Calu3 (cell line): ENCODE measurements at places on chromosomes 2 and 18. TPM values are rescaled to one million over a fixed set of nuclear protein-coding genes. Genes with fewer than 3 reads are reported as not detected.

The ASXL3 gene
- total RNA-seq: 0.07 and 0.47 TPM in 2 replicates

The MTA3 gene
- total RNA-seq: 45.2 and 46.5 TPM in 2 replicates

The ZCCHC2 gene
- 43.5 and 61.4 TPM in 2 replicates for total RNA-seq

- peaks cover 51% of the 10 kb centered on the region for H3K4me1 ChIP-seq
- DNase-seq: no peak
- no peaks in the 10 kb centered on the region for H3K27me3 ChIP-seq
- H3K36me3 ChIP-seq: peaks cover 72% of the 10 kb centered on the region
- peak overlapping the region; percentile 27 for H3K27ac ChIP-seq
Measured at GRCh38 chr2:207764096-207764630, 5.5 kb downstream of the FZD5 start.

DNA sequence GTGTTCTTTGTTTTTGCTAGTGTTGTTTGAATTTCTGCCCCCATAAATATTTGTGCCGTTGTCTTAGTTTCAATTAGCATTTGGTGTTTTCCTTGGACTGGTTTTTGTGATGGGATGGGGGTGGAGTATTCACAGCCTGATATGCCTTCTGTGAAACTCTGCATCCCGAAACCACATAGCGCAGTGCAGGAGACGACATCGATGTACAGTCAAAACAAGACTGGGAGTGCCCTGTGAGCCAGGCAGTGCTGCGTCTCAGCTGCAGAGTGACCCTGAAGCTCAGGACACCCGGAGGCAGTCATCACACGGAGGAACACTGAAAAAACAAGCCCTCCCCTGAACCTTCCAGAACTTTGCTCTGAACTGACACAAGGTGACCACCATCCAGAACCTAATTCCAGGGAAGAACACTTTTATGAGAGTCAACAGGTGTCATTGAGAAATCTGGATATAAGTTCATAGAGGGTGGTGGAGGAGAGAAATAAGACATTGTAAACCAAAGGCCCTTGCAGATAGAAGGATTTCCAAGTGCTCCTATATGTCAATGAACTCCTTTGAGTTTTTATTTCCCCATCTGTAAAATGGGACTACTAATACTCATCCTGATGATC, 61.2 kb upstream of the CABLES1 start:
- no peak overlapping the region for H3K4me3 ChIP-seq
- no peak for DNase-seq
- no peak overlapping the region for H3K27ac ChIP-seq
- H3K27me3 ChIP-seq: no peaks in the 10 kb centered on the region

DNA sequence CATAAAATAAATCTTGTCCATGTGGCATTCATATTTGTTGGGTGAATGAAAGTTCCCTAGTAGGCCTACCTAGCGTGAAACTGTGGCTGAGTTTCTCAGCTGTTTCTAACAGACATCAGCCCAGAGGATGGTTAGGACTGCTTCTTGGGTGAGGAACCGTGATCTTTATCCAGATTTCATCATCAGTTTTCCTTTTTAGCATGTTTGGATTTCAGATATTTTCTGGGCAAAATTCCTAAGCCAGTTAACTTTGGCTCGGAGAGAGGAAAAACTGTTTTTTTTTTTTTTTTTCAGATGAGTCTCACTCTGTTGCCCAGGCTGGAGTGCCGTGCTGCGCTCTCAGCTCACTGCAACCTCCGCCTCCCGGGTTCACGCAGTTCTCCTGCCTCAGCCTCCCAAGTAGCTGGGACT, 53.5 kb downstream of the DGKD start:
- peaks cover 42% of the 10 kb centered on the region for H3K4me1 ChIP-seq
- H3K27me3 ChIP-seq: no peaks in the 10 kb centered on the region
- DNase-seq: no peak
- H3K27ac ChIP-seq: no peak overlapping the region

GRCh38 chr18:49899657-49900330, 86.5 kb upstream of the ACAA2 start:
- peak; percentile 12 for DNase-seq
- no peaks in the 10 kb centered on the region for H3K27me3 ChIP-seq
- no peak overlapping the region for H3K4me3 ChIP-seq
- H3K4me1 ChIP-seq: no peaks in the 10 kb centered on the region
- no peak overlapping the region for H3K27ac ChIP-seq

- no peaks in the 10 kb centered on the region for H3K4me1 ChIP-seq
- H3K27me3 ChIP-seq: no peaks in the 10 kb centered on the region
- H3K4me3 ChIP-seq: no peak overlapping the region
- peaks cover 19% of the 10 kb centered on the region for H3K36me3 ChIP-seq
Measured at GRCh38 chr2:130387804-130388203, 31.9 kb downstream of the PTPN18 start.

GRCh38 chr2:733495-733894, 56.3 kb upstream of the TMEM18 start:
- DNase-seq: no peak
- no peaks in the 10 kb centered on the region for H3K27me3 ChIP-seq
- H3K4me1 ChIP-seq: no peaks in the 10 kb centered on the region
- no peak overlapping the region for H3K4me3 ChIP-seq
- H3K27ac ChIP-seq: no peak overlapping the region

DNA sequence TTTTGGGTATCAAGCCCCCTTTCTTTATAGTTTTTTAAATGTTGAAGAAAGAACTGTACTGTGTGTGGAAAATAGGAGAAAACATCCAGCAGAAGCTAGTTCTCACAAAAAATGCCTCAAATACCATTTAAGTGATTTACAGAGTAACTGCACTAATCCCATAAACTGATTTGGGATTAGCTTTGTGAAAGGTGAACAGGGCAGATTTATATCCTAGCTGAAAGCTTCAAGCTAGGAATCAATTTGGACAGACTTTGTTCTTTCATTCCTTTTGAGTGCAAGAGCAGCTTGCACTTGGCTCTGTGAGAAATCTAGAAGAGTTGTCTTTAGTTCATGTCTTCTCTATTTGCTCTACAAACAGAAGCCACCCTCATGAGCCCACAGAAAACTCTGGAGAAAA, 183.9 kb upstream of the VRK2 start:
- no peak for DNase-seq
- no peak overlapping the region for H3K4me3 ChIP-seq
- peaks cover 13% of the 10 kb centered on the region for H3K4me1 ChIP-seq
- no peak overlapping the region for H3K27ac ChIP-seq
